ENCODE measurements at places on chromosomes 3 and 15.

- DNase-seq: no peak
Measured at GRCh38 chr15:25469377-25469776, 30.6 kb upstream of the UBE3A start.

- DNase-seq: peak; percentile 67
Measured at GRCh38 chr3:46558184-46559043, 7.7 kb downstream of the LRRC2 start.

DNA sequence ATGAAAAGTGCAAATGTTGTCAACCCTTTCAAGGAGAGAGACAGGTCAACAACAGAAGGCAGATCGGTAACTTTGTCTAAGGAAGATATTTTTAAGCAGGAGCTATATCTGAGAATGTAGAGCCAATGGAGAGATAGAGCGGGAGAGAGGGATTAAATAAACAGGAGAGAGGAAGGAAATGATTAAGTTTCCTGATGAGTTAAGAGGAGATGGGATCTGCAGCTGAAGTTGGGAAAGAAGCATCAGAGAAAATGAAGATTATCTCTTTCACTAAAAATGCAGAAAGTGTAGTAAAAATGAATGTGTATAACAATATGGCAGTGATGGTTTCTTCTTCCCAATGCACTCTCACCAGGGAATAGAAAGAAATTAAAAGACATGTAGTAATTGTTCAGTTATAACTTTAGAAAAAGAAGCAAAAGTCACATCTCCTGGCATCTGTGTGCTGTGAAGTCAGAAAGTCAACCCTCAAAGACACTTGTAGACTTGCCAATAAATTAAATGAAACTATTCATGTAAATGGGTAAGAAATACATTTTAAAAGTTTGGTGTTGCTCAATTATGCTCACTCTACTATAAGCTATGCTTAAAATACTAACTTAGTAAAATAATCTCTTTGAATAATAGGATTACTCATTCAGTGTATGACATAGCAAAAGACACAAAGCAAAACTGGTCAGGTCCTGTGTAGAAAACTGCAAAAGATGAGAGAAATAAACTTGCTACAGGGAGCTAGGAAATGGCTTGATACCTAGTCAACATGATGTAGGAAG is 264.6 kb downstream of the ZIC4 start:
- DNase-seq: no peak

DNA sequence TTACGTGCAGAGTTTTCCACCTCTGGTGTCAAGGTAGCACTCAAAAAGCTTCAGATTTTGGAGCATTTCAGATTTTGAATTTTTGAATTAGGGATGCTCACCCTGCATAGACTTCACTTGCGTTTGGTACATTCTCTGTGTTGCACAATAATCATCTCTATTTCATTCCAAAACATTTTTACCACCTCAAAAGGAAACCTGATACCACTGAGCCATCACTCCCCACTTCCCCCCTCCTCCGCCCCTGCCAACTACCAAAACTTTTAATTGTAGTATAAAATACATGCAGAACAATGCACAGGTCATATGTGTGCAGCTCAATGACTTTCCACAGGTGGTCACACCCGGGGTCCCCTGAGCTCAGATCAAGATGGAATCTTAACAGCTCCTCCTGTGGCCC is 208.8 kb downstream of the SV2B start:
- peak; percentile 72 for DNase-seq

DNA sequence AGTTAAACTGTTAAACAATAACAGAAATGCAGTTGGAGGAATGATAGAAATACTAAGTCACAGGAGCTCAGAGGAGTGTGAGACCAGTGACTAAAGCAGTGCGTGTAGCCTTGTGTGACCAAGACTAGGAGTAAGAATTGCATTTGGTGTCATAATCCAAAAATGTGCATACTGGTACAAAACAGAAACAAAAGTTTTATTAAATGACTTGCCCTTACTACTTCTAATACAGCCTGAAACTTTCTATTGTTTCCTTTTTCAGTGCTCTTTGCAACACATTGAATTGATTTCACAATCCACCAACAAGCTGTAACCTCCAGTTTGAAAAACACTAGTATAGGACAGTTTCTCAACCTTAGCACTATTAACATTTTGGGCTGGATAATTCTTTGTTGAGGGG is 17.1 kb downstream of the SNX1 start:
- DNase-seq: no peak

DNA sequence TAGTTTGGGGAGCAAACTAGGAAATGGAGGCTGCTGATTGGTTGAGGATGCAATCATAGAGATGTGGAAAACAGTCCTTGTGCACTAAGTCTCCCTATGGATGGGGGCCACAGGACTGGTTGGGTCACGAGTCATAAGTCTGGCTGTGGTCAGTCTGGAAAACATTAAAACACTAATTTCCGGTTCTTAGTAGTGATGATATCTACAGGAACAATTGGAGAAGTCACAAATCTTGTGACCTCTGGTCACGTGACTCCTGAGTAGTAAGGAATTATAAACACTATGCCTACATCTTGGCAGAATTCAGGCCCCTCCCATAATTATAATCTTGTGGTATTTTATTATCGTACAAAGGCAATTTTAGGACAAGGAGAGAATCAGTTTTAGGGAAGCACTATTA is 317.3 kb upstream of the ARPP21 start:
- no peak for DNase-seq

DNA sequence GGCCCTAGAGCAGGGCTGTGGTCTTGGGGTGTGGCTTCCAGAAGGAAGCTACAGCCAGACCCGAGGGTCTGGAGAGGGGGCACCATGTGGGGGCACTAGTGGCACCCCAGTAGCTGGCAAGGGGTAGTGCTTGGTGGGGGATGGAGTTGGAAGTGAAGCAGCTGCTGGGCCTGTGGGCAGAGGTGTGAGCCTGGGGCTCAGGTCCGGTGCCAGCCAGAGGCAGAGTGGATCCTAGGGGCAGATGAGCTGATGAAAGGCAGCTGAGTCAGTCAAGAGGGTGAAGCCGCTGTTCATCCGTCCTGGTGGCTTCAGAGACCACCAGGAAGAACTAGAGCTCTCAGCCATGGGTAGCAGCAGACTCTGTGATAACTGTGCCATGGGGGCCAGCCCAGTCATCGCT is 172.6 kb downstream of the TBC1D2B start:
- DNase-seq: no peak

DNA sequence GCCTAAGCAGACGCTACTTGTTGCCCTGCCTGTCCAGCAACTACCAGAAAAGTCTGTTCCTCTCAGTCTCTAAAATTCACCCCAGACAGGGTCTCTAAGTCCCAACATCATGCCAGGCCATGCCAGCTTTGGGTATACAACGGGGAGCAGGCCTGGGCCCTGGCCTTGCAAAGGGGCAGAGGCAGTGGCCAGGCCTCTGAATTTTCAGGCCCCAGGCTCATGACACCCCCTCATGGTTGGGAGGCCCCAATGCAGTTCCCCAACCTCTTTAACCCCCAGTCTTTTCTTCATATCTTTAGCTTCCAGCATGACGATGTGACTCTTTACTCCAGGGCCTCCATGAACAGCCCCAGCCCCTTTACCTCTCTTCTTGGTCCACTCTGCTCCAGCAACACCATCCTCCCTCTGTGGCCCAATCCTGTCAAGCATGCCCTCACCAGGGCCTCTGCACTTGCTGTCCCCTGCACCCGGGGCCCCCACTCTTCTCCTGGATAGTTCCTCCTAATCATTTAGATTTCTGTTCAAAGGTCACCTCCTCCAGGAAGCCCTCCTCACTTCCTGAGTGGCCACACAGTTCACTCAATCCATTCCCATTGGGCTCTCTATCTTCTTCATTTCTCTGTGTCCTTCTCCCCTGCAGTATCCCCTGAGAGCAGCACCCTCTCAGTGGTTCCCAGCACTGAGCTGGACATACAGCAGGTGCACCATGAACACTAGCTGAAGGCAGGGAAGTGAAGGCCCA is 4.8 kb downstream of the IQSEC1 start:
- DNase-seq: no peak

DNA sequence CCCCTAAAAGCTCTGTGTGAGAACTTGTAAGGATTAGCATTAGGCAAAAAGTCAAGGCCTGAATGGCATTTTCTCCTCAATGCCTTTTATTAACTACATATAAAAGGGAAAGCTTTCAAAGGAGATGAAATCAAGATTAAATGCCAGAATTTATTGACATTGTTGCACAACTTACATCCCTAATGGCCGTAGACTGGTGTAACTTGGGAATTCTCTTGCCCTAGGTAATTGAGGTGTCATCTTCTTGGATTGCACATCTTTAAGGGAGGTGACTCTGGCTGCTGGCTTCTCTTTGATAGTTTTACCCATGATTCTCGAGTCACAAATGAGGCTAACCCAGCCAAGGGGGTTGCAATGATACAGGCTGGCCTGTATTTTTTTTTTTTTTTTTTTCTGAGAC is 249.1 kb downstream of the TBL1XR1 start:
- DNase-seq: no peak

DNA sequence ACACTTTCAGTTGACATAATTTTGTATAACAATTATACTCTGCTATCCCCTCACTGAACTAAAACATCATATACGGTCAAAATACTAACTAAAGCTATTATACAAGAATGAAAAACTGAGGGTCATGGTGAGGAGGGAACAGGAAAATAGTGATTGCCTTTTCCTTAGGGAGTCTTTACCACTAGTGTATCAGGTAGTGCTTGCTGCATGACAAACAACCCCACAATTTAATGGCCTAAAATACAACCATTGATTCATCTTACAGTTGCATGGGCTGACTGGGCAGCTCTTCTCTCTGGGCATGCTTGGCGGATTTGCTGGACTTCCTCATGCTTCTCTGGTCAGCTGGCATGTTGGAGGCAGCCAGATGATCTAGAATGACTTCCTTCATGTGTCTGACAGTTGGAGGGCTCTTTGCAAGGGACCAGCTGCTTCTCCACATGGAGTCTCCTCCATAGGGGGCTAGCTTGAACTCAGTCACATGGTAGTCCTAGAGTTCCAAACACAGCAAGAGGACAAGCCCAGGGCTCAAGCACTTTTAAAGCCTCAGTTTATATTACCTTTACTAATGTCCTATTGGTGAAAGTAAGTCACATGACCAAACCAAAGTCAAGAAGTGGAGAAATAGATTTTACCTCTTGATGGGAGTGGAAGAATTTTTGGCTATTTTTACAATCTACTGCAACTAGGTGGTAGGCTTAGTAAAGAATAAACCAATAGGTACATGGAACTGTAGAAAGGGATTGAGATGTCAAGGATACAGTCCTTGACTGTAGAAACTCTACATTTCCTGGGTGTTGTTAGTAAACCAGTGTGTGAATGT is 18.8 kb downstream of the THAP10 start:
- DNase-seq: no peak

DNA sequence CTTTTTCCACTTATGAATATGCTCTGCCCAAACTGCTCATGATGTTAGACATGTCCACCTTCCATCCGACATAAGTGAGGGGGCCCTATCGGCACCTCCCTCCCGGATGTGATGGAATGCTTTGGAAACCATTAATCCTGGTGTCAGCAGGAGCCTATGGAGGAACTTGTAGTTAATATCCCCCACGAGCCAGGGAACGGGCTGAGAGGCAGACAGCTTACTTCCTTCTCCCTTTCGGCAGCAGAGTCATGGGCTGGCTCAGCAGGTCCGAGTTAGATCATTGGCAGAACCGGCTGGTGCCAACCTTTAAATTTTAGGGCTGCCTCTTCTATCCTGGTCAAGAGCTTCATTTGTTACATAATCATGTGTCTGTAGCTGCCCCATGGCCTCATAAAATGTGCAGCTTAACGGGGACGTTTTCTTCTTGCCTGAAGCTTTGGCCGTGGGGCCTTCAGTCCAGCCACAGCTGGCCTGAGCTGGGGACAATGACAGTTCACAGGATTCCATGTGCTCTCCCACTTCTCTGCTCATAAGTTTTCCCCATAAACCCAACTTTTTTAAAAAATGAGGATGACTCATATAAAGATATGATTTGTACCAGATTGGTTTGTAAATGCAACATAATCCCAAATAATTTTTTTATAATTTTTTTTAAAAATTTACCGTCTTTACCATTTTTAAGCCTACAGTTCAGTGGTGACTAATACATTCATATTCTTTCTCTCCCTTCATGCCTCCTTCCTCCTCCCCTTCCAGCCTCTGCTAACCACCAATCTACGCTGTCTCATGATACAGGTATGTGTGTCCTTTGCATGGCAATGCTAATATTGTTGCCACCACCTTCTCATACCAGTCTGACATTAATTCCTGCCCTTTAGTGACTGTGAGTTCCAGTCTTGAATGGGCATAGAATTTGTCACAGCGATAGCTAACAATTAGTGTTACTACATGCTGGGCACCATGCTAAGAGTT is 62.2 kb upstream of the RGMA start:
- no peak for DNase-seq

GRCh38 chr3:139458348-139458747 is 18.0 kb downstream of the RBP2 start:
- no peak for DNase-seq

- DNase-seq: no peak
Measured at GRCh38 chr3:14606669-14607339, 44.8 kb upstream of the CCDC174 start.

- no peak for DNase-seq
Measured at GRCh38 chr3:170721563-170721962, 135.7 kb upstream of the SLC7A14 start.

DNA sequence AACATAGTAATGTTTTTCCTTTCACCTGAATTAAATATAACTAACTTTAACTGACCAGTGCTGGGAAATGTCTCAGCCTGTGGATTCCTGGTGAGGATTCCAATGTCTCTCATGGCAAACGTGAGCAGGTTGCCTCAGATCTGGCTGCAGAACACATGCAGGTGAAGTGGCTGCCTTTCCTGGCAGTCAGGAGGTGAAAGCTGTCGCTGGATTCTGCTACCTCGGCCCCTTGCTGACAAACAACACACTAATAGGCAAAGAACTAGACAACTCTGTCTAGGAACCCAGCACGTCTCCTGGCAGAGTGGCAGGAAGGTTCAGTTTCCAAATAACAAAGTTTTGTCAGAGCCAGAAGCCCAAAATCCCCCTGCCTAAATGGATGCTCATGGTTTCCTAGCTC is 400.8 kb upstream of the PPP2R3A start:
- no peak for DNase-seq

- no peak for DNase-seq
Measured at GRCh38 chr15:96610757-96611156, 280.3 kb downstream of the NR2F2 start.

DNA sequence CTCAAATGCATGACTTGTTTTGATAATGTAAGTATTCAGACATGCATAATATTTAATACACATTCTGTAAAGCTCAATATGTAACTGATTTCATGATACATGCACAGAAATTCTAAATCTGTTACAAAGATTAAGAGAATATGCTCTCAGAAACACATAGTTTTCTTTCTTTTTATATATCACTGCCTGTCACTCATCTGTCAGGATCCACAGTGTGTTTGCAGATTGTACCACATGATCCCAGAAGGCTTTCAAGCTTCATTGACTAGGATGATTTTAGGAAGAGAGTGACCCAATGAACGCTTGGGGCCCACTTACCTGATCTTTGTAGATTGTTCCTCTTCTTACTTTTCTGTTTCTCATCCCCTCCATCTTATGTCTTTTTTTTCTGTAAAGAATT is 261.9 kb downstream of the CACNA2D3 start:
- DNase-seq: no peak

- DNase-seq: no peak
Measured at GRCh38 chr3:185423178-185423577, 60.2 kb downstream of the MAP3K13 start.

- no peak for DNase-seq
Measured at GRCh38 chr15:35690698-35691116, 144.7 kb upstream of the DPH6 start.

GRCh38 chr15:63896336-63897115 is 62.8 kb upstream of the HERC1 start:
- no peak for DNase-seq

Data from DND-41 (cell line).